AG04449 (cell line): ENCODE measurements at places on chromosomes 11 and 22.

DNA sequence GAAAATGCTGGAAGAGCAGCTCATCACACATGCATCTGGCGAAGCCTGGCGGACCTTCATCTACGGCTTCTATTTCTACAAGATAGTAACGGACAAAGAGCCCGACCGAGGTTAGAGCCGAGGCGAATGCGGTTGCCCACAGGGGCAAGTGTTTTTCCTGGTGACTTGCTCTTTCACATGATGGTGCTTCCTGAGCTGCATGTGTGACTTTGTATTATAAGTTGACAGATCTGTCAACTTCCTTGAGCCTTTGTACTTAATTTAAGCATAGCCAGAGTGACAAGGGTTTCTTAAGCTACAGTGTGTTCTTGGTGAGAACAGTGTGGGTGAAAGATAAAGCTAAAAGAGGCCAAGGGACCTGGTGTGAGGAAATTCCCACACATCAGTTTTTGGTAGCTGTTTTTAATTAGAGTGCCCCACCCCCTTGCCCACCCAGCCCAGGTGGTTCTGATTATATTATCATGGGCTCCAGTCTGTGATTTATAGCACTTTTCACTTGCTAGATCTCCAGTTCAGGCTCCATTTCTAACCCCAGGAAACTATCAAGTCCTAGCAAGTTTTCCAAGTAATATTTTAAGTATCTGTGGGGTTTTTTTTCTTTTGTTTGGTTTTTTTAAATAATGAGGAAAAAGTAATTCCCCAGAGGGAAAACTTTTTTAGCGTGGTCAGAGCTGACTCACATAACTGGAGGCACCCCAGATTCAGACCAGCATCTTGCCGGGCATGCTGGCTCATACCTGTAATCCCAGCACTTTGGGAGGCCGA lies 68.0 kb upstream of the YWHAH start:
- DNase-seq: peak; percentile 36

- no peak for DNase-seq
Measured at GRCh38 chr11:96173422-96173821, 169.6 kb downstream of the MAML2 start.

DNA sequence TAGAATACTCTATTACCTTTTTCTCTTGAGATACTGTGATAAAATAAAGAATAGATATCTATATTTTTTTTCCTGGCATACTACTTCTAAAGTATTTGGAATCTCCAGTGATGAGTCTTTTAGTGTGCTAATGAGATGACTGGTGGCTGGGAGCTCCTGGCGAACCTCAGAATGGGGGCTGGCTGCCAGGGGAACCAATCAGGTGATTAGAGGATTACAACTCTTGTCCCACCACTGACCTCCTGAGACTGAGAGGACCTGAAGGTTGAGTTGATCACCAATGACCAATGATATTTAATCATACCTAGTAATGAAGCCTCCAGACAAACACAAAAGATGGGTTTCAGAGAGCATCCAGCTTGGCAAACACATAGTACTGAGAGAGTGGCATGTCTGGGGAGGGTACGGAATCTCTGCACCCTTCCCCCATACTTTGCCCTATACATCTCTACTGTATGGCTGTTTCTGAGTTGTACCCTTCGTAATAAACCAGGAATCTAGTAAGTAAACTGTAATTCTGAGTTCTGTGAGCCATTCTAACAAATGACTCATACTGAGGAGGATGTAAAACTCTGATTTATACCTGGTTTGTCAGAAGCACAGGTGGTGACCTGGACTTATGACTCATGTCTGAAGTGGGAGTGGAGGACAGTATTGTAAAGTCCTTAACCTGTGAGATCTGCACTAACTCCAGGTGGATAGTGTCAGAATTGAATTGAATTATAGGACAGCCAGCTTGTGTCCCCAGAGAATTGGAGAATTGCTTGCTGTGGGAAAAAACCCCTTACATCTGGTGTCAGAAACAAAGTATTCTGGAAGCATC lies 325.3 kb upstream of the LRRC4C start:
- no peak for DNase-seq

GRCh38 chr11:69253028-69253427 lies 40.9 kb upstream of the MYEOV start:
- DNase-seq: no peak

GRCh38 chr22:48653306-48653705 lies 1174.4 kb downstream of the BRD1 start:
- DNase-seq: no peak

DNA sequence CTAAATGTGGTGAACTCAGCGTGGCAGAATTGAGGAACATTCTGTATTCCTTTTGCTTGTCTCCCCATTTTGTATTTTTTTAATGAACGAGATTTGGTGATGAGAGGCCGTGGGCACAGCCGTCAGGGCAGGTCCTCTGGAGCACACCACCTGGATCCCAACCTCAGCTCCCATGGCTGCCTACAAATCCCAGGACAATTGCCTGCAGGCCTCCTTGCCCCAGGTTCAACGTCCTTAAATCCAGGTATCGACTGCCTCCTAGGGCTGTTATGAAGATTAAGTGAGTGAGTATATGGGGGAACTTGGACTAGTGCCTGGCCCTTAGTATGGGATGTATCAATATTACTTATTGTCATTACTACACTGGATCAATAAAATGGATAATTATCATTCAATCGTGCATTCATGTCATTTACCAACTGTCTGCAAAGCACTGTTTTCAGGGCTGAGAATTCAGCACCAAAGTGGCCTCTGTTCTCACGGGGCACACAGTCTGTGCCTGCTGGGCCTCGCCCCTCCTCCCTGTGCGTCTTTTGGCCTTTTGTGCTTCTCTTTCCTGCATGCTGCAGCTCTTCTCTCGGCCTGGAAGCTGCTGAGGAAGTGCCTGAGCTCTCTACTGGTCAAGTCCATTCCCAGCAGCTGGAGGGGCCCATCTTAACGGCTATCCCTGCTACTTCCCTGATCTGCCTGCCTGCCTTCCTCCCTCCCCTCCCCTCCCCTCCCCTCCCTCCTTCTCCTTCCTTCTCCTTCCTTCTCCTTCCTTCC lies 1343.7 kb downstream of the BRD1 start:
- no peak for DNase-seq

DNA sequence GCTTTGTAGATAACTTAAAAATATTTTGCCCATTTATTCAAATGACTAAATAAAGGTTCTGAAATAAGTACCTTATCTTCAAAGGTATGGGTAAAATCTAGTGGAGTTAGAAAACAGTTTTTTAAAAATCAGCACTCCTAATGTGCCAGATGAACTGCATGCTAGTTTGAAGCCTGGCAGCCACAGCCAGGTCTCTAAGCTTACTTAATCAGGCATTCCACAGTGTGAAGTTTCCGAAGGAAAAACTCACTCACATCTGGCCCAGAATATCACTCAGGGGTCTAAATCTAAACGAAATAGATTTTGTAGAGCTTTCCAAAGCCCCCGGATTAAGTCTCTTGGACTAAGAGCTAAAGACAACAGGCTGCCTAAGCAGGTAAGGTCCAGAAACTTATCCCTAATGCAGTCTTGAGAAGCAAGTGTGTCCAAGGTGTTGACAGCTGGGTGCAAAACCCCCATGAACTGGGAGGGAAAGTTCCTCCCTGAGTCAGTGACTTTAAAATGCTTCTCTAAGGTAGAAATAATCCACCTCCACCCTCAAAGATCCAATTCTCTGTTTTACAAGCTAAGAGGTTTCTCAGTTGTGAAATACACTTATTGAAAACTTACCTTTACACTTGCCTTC lies 157.6 kb downstream of the FCHSD2 start:
- DNase-seq: no peak

GRCh38 chr11:68012843-68013610 lies 2.9 kb downstream of the ALDH3B1 start:
- peak; percentile 90 for DNase-seq

DNA sequence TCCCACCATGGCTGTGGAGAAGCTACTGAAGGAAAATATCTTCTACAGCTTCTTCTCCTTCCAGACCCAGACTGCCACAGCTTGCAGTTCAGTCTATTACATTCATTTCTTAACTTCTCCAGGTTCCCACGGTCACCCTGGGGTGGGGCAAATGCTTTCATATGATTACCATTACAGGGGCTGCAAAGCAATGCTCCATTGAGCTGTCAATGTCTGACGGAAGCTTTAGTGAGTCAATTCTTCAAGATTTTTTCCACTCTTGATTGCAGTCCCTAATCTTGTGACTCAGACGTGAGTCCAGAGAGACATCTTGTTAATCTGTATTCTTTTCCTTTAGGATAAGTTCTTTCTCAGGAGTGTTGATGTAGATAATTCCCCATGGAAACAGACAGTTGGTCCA lies 233.4 kb upstream of the DDI1 start:
- no peak for DNase-seq

- DNase-seq: no peak
Measured at GRCh38 chr11:9601037-9601875, 27.8 kb downstream of the WEE1 start.

- no peak for DNase-seq
Measured at GRCh38 chr11:69968396-69969347, 109.4 kb upstream of the ANO1 start.

- DNase-seq: no peak
Measured at GRCh38 chr11:115316696-115317095, 187.5 kb downstream of the CADM1 start.

DNA sequence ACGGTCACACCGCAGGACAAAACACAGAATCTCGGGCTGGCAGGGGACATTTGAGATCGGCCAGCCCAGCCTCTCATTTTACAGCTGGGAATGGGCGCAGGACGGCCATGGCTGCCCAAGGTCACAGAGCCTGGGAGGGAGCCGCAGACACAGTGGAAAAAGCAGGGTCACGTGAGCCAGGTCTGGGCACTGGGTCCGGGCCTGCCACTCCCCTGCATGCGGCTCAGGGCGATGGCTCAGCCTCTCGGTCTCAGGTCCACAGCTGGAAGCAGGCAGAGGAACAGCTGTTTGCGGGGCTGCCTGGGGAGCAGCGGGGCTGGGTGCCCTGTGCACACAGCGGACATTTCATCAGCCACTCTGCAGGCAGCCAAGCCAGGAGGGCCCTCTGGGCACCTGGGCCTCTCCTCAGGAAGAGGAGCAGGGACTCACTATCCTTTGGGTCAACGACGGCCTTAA lies 10.4 kb upstream of the PPARA start:
- no peak for DNase-seq

DNA sequence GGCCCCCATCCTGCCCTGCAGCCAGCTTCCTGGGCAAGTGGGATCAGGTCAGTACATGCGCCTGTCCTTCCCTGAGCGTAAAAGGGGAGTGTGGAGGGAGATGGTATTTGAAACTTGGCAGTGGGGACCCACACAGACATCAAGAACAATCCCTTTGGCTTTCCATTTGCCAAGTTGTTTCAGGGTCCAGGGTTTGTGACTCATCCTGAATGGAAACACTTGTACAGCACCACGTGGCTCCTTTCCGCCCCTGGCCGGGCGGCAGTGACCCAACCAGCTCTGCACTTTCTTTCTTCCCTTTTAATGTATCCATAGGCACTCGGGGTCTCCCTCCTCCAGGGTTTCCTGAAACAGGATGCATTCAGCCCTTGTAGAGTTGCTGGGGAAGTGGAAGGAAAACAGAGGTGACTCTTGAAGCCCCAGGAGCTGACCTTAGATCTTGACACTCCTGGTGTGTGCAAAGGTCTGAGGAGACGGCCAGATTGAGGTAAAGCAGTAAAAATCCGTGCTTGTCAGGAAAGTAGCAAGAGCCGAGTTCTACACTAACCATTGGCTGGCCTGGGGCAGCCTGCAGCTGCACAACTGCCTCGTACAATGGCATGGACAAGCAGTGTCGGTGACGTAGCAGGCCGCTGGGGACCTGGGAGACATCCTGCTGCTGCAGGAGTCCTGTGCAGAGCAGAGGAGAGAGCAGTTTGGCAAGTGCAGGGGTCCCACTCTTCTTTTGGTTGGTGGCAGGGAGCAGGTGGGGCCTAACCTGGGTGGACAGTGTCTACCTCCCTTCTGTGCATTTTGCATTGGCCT lies 189.8 kb downstream of the SNX19 start:
- DNase-seq: no peak

- no peak for DNase-seq
Measured at GRCh38 chr11:88344869-88345268, 7.3 kb upstream of the CTSC start.

DNA sequence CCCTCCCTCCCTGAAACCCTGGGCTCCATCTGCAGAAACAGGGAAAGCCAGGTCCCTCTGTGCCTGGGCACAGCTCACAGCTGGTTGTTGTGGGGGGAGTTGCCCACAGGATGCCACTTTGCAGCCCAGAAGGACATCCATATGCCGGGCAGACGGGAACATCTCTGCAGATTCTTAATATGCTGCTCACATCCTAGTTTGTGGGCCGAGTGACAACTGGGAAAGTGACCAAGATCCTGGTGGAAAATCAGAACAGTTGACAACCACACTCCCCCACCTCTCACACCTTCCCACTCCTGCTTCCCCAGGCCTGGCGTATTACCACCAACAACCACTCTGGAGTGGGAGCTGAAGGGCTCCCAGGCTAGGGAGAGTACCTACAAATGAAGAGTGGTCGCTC lies 7.3 kb upstream of the SCGB1A1 start:
- DNase-seq: no peak

GRCh38 chr11:61773356-61773755 lies 19.0 kb downstream of the TMEM258 start:
- DNase-seq: no peak

DNA sequence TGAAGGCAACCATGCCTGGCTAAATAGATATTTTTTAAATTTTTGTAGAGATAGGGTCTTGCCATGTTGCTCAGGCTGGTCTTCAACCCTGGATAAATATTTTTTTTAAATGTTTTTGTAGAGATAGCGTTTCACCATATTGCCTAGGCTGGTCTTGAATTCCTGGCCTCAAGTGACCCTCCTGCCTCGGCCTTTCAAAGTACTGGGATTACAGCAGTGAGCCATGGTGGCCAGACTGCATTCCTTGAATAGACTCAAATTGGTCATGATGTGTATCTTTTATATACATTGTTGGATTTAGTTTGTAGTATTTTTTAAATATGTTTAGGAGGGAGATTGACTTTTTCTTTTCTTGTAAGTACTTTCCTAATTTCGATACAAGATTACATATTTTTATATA lies 325.7 kb upstream of the C11orf87 start:
- no peak for DNase-seq

DNA sequence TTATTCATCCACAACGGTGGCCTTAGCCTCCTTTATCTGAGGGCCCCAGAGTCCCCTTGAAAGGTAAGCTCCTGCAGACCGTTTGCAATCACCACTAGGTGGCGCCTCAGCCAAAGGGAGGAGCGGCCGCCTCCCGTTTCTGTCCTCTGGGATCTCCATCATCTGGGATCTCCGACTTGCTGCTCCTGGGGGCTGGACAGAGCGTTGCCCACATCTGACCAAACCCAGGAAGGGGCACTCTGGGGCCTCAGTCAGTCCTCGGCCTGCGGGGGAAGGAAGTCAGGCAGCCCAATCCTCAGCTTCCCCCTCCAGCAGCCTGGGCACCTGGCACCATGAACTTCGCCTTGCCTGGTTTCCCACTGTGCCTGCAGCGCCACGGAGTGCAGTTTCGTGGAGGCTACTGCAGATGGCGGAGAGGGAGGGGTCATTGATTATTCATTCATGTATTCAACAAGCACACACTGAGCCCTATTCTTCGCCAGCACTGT lies 23.5 kb downstream of the TP53I11 start:
- no peak for DNase-seq

- no peak for DNase-seq
Measured at GRCh38 chr22:30681831-30682230, 12.8 kb upstream of the OSBP2 start.
